Left ventricle myocardium superior (tissue), 1 donor: ENCODE measurements at places on chromosomes 16 and 17. TPM values are rescaled to one million over a fixed set of nuclear protein-coding genes. Genes with fewer than 3 reads are reported as not detected.

GRCh38 chr16:56921571-56921970 is 10.4 kb upstream of the HERPUD1 start:
- no peak for DNase-seq

PTGES3L gene
- total RNA-seq = 50.7 TPM

GRCh38 chr16:12811441-12812383 is 8.0 kb upstream of the CPPED1 start:
- DNase-seq = no peak

DNA sequence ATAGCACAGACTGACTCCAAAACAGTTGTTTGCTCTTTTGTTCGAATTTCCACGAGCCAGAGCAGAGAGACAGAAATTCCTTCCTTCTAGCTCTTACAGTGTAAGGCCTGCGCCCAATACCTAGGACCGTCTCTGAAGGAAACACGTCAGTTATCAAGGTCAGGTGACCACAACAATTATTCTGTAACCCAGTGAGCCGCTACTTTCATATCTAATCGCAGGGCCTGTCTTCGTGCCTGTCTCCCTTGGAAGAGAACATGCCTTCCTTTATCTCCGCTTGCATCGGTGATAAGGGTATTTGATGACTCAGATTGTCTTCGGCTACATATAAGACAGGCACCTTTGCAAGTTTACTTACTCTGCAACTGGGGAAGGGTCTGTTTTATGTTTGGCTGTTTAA is 288.0 kb downstream of the MAF start:
- no peak for DNase-seq

- peak; percentile 49 for DNase-seq
Observed at GRCh38 chr17:73644145-73645049, at the start of gene SDK2. Gene SDK2 (minus strand): TSS chr17:73644445. CDS start chr17:73644088, 357 bp downstream.

- DNase-seq = no peak
Observed at GRCh38 chr16:11139326-11140097, 116.5 kb downstream of the SOCS1 start.

- peak; percentile 83 for DNase-seq
Observed at GRCh38 chr16:85275533-85276249, 163.4 kb upstream of the CIBAR2 start.

KIF2B gene
- not detected for total RNA-seq

- no peak for DNase-seq
Observed at GRCh38 chr16:3959148-3959547, 78.6 kb upstream of the CREBBP start.
